Panc1 (cell line): ENCODE measurements at places on chromosomes 3 and 15. TPM values are rescaled to one million over a fixed set of nuclear protein-coding genes. Genes with fewer than 3 reads are reported as not detected.

KY gene
- not detected for total RNA-seq

MYRIP gene
- 0.59 TPM for total RNA-seq

MYL3 gene
- not detected for total RNA-seq

CFAP91 gene
- total RNA-seq = 0.90 TPM

BOC gene
- total RNA-seq = 0.33 TPM

GOLGA6L7 gene
- not detected for total RNA-seq

CCR5 gene
- not detected for total RNA-seq

PPP1R14D gene
- total RNA-seq = 0.64 TPM

CD96 gene
- not detected for total RNA-seq

CDHR4 gene
- not detected for total RNA-seq

NAALADL2 gene
- total RNA-seq = 2.7 TPM

CADPS gene
- total RNA-seq = not detected
